ENCODE measurements at places on chromosomes 1 and 21.

- no peak for DNase-seq
Observed at GRCh38 chr1:34444516-34444915, 267.8 kb downstream of the C1orf94 start.

DNA sequence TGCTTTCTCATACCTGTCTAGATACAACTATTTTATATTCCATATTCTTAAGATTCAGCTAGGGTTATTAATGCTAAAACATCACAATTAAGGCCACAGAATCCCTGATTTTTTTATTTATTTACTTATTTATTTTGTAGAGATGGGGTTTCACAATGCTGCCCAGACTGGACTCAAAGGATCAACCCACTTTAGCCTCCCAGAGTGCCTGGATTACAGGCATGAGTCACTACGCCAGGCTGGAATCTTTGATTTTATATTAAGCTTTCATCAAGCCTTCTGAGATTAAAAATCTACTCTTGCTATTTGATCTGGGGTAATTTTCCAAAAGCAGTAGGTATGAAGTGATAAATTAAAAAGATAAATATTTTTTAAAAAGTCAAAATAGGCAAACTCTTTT lies 38.9 kb downstream of the MCOLN2 start:
- no peak for DNase-seq

GRCh38 chr1:75293270-75293669 lies 159.1 kb downstream of the LHX8 start:
- DNase-seq, result no peak

DNA sequence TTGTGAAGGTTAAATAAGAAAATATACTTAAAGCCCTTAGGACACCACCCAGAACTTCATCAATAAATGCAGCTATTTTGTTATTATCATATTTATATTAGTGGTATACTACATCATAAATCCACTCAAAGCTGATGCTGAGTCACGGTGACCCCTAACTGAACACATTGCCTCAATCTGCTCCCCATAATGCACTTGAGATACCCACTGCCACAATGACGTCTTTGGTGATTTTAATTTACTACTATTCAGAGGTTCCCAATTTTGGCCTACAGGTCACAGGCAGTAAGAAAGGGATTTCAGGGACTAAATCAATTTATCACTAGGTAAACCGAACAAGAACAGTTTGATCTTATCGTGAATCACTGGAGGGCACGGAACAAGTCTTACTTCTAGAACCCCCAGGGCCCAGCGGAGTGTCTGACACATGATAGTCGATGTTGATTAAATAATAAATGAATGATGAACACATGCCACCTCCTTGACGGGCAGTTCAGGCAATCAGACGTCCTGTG lies 493 bp upstream of the CHD1L start:
- no peak for DNase-seq

- DNase-seq, result no peak
Observed at GRCh38 chr1:101043776-101044175, 18.2 kb upstream of the DPH5 start.

- no peak for DNase-seq
Observed at GRCh38 chr1:201515062-201515750, 8.3 kb upstream of the CSRP1 start.

DNA sequence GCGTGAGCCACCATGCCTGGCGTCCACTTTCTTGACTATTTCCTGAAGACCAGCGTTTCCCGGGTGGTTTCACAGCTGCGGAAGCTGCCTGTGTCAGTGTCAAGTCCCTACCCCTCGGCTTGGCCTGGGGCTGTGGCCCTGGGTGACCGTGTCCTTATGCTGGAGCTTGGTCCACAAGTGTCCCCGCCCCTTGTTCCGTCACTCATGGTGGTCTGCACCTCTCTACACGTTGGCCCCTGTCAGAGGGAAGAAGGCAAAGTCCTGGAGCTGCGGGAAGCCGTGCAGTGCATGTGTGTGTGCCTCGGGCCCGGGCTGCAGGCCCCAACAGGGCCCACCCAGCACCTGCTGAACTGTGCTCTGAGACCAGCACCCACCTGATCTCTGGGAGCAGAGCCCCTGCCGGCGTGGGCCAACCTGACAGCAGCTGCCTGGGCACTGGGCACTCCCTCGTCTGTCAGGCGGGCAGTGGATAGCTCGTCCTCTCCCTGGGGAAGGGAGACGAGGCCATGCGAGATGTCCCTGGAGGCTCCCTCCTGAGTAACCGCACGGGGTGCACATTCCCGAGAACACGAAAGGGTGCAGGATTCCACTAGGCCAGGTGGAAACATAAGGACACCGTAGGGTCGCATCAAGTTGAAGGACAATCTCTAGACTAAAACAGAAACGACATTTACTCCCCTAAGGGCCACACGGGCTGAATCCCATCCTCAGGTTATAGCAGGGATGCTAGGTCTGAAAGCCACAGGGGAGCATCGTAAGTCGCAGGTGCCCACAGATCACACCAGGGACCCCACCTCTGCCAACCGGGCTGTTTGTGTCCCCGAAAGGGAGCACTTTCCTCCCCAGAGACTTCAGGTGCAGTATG lies 2.4 kb upstream of the C1orf159 start:
- DNase-seq, result no peak

GRCh38 chr1:174914991-174915390 lies 84.8 kb upstream of the CACYBP start:
- DNase-seq, result no peak

GRCh38 chr1:158506369-158506987 lies 34.5 kb downstream of the OR10R2 start:
- peak; percentile 16 for DNase-seq

GRCh38 chr1:18948048-18948912 lies 8.2 kb downstream of the IFFO2 start:
- DNase-seq, result peak; percentile 50

DNA sequence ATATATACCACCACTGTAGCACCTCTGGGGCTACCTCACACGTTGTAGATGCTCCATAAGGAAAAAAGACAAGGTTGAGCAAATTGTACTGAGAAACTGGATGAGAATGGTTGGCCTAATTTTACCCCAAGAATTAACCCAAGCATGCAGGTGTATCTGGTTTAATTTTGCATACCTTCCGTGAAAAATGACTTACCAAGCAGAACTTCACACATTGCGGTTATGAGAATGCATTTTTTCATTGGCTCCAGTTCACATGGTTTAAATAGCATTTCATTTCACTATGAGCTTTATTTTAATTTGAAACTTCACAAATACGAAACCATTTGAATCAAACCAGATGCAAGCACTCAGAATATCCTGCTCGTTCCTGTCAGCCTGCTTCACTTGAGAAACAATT lies 512.2 kb downstream of the LTN1 start:
- no peak for DNase-seq

- no peak for DNase-seq
Observed at GRCh38 chr1:216502528-216503162, 79.4 kb upstream of the USH2A start.

DNA sequence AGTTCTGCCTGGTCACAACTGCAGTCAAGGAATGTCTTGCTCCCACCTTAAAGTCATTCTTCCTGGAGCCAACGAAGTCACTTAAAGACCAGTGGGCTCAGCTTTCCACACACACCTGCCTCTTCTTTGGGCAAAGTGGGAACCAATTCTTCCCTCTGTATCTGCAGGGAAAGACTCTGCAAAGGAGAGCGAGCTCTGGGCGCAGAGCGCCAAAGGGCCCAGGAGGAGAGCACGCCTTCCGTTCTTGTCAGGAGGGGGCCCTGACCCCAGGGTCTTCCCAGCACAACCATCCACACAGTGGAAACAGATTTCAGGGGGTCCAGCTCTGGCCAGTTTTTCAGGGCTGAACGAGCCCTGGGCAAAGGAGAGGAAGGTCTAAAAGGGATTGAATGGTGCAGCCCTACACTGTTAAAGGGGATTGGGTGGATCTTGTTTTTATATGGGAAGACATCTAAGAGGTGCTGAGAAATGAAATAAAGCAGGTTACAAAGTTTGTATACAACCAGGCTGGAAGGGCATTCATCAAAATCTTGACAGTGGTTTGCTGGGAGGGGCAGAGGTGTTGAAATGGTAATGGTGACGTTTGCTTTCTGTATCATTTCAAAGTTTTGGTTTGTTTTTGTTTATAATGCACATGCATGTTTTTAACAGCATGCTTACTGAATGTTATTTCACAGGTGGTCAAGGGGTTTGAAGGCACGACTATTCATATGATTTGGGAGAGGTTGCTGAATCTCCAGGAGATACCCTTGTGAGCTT lies 6.8 kb upstream of the OLIG2 start:
- no peak for DNase-seq

DNA sequence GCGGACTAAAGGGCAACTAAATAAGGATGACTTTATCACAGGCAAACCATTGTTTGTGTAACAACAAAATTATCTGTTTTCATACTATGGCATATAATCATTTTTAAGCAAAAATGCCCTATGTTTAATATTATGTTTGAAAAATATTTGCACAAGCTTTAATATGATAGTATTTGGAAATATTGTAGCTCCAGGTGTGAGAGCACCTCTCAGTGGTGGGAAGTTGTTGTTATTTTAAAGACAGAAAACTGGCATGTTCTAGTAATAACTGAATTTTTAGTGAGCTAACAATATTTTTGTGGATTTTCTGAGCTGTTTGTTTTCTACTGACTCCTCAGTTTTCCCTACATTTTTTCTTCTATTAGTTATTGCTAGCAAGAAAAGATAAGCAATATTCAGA lies 578.8 kb downstream of the KCNT2 start:
- no peak for DNase-seq

DNA sequence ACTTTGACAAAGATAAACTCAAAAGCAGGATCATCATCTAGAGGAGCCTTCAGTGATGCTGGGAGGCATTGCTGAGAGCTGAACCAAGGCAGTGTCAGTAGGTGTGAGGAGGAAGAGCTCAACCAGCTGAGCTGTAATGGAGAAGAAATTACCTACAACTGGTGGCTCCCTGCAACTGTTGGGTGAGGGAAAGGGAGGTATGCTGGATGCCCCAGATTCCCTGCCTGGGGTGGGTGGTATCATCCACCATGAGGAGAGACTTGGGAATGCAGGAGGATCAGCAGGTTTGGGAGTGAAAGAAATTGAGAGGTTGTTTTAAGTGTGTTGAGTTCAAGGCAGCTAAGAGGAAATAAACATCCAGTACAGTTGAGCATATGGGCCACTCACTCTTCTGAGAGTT lies 199.8 kb downstream of the DNM3 start:
- no peak for DNase-seq

DNA sequence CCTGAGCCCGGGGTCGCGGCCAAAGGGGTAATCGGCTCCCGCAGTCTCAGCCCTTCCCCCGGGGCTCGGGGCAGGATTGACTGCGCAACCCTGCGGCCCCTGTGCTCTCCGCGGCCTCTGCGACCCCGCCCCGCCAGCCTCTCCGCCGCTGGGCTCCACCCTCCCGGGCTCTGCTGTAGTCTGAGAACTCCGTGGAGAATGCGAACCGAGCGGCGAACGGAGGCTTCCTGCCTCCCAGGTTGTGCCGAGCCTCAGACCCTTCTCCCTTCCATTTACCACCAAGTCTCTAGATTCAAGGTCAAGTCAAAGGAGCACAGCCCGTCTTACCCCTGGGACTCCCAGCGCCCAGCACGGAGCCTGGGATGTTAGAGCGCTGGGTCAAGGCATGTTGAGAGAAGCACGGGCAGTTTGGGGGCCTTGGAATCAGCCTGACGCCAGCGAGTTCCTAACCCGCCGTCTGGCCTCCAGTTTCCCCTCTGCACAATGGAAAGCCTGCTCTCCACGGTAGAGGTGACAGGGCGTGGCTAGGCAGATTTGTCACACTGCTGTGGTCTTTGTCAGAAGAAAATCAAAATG lies 3.0 kb downstream of the ATP2B4 start:
- DNase-seq, result peak; percentile 50

- no peak for DNase-seq
Observed at GRCh38 chr1:6157528-6158174, 22.5 kb downstream of the CHD5 start.

DNA sequence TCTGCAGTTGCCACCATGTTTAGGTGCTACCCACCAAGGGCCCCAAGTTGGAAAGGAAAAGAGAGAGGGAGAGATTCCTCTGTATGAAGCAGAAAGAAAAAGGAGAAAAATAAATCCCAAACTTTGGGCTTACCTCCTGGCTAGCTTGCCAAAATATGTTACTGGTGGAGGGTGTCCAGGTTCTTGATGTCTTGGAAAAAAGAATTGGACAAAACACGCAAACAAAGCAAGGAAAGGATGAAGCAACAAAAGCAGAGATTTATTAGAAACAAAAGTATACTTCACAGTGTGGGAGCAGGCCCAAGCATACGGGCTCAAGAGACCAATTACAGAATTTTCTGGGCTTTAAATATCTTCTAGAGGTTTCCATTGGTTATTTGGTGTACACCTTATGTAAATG lies 204.5 kb upstream of the LRRC7 start:
- no peak for DNase-seq

GRCh38 chr1:37438037-37438868 lies 36.1 kb upstream of the ZC3H12A start:
- DNase-seq, result no peak

- no peak for DNase-seq
Observed at GRCh38 chr1:107529511-107530149, 388.8 kb downstream of the NTNG1 start.

DNA sequence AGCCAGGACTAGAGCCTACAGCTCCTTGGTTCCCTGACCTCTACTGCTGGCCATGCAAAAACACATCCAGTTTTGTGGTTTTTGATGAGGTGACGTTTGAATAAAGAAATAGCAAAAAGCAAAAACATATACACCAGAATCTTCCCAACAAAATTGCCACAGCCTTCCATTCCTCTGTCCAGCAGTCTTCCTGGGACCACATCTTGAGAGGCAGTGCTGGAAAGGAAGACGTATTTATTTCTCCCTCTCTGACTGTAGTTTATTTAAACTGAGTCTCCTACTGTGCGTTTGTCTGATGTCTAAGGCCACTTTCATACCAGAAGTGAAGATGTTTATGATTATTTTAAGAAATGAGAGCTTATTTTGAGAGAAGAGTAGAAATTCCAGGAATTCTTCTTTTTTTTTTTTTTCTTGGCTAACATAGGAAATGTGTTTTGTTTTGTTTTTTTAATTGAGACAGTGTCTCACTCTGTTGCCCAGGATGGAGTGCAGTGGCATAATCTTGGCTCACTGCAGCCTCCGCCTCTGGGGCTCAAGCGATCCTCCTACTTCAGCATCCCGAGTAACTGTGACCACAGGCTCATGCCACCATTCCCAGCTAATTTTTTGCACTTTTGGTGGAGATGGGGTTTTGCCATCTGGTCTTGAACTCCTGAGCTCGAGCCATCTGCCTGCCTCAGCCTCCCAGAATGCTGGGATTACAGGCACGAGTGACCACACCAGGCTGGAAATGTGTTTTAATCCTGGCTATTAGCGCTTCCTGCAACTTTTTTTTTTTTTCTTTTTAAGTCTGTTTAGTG lies 118.5 kb downstream of the ITSN1 start:
- no peak for DNase-seq

- no peak for DNase-seq
Observed at GRCh38 chr1:116256286-116256649, 116.8 kb upstream of the ATP1A1 start.

- DNase-seq, result no peak
Observed at GRCh38 chr1:15412175-15412800, 2.6 kb downstream of the EFHD2 start.

- no peak for DNase-seq
Observed at GRCh38 chr1:57348921-57349320, 74.9 kb downstream of the DAB1 start.

- no peak for DNase-seq
Observed at GRCh38 chr1:50841791-50842387, 118.2 kb downstream of the FAF1 start.
